Activated T-cell treated with anti-CD3 and anti-CD28 coated beads, Interleukin-2, amount 50 U/mL, for 72 hours (primary cell): ENCODE measurements at places on chromosomes 1 and 21. TPM values are rescaled to one million over a fixed set of nuclear protein-coding genes. Genes with fewer than 3 reads are reported as not detected.

- peaks cover 51% of the 10 kb centered on the region for H3K4me1 ChIP-seq
- H3K36me3 ChIP-seq, result peaks cover 5% of the 10 kb centered on the region
Measured at GRCh38 chr1:23018661-23019093, 591 bp upstream of the KDM1A start.

Gene BARHL2
- not detected for total RNA-seq

GRCh38 chr1:218765753-218766152 lies 407.9 kb upstream of the LYPLAL1 start:
- H3K4me1 ChIP-seq, result no peaks in the 10 kb centered on the region
- DNase-seq, result no peak
- no peak overlapping the region for H3K27ac ChIP-seq
- H3K4me3 ChIP-seq, result no peak overlapping the region

Gene WDR64
- not detected for total RNA-seq

- H3K4me1 ChIP-seq, result no peaks in the 10 kb centered on the region
- H3K4me3 ChIP-seq, result no peak overlapping the region
- no peak overlapping the region for H3K27ac ChIP-seq
- H3K36me3 ChIP-seq, result no peaks in the 10 kb centered on the region
- H3K27me3 ChIP-seq, result no peaks in the 10 kb centered on the region
Measured at GRCh38 chr1:240595476-240595875, 16.5 kb downstream of the GREM2 start.
